ENCODE measurements at places on chromosomes 7 and 10.

DNA sequence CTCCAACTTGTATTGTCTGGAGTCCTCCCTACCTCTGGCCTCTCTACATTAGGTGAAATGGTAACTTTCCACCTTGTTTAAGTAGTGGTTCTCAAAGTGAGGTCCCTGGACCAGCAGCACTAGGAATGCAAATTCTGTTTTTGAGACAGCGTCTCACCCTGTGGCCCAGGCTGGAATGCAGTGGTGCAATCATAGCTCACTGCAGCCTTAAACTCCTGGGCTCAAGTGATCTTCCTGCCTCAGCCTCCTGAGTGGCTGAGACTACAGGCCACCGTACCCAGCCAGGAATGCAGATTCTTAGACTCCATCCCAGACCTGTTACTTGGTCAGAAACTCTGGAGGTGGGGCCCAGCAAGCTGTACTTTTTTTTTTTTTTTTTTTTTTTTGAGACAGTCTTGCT is 6.8 kb upstream of the TBL2 start:
- no peak for DNase-seq

DNA sequence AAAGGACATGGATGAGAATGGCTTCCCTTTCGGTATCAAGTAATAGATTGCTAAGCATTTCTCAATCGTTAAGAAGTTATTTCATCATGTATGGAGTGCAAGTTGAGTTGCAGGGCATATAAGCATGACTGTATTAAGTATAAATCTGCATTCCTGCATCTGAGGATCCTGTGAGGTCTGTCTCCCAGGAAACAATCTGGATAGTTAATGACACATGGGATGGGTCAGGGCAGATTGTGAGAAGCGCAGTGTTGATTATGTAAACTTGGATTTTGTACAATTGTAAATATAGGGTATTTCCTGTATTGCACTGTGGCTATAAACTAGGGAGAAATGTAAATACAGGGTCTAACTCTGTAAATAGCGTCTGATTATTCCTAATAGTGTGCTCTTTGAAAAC is 102.6 kb downstream of the PLXDC2 start:
- DNase-seq = no peak

DNA sequence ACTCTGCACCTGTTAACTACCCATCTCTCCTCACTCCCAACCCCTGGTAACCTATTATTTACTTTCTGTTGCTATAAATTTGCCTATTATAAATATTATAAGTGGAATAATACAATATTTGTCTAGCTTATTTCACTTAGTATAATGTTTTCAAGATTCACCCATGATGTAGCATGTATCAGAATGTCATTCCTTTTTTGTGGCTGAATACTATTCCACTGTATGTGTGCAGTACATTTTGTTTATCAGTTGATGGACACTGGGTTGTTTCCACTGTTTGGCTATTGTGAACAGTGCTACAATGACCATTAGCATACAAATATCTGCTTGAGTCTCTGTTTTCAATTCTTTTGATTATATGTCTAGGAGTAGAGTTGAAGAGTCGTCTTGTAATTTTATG is 92.8 kb upstream of the KAT6B start:
- DNase-seq = no peak

DNA sequence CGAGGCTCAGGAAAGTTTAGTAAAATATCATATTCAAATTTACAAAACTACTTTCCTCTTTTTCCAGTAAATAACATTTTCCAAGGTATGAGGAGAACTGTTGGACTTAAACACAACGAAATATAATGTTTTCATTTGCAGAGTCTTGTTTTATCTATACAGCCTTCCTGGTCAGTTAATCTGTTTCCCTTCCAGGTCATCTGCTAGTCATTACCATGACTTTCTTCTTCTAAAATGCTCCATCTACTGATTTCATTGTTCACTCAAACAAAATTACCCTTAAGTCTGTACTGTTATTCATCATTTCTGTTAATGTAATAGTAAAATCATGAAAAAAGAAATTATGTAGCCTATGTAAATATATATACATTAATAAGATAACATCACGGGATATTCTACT is 69.8 kb downstream of the GNAI1 start:
- DNase-seq = no peak

- DNase-seq = no peak
Observed at GRCh38 chr7:79118143-79118542, 335.3 kb downstream of the MAGI2 start.

DNA sequence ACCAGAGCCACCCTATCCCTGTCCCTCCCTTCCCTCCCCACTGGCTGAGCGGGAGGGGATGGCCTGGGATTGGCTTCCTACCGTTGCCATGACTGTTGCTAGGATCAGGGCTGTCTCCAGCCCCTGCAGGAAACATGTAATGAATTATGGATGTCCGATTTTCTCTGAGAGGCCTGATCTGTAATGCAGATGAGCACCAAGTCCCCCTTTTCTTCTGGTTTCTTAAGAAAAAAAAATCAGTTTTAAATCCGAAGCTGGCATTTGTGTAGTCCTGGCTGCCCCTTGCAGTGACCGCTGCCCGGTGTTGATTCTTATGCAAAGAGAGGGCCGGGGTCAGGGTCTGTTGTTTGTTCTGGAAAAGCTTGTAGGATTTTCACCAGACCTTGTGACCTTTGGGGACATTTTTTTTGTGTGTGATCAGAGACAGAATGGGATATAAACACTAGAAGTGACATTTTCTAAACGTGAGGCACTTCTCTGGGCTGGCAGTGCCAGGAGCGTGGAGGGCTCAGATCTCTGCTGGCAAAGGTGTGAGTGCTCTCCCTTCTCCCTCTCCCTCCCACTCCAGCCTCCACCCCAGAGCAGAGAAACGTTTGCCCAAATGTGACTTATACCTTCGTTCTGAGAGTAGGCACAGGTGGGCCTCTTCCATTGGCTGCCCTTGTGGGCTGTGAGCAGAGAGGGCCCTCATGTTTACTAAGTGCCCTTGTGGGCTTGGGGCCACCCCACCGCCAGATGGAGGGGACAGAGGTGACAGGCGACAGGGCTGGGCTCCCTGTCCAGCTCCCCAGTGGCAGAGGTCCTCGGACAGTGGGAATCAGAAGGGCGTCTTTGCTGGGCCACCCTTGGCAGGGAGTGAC is 127.5 kb downstream of the DNAJB6 start:
- DNase-seq = peak; percentile 48

DNA sequence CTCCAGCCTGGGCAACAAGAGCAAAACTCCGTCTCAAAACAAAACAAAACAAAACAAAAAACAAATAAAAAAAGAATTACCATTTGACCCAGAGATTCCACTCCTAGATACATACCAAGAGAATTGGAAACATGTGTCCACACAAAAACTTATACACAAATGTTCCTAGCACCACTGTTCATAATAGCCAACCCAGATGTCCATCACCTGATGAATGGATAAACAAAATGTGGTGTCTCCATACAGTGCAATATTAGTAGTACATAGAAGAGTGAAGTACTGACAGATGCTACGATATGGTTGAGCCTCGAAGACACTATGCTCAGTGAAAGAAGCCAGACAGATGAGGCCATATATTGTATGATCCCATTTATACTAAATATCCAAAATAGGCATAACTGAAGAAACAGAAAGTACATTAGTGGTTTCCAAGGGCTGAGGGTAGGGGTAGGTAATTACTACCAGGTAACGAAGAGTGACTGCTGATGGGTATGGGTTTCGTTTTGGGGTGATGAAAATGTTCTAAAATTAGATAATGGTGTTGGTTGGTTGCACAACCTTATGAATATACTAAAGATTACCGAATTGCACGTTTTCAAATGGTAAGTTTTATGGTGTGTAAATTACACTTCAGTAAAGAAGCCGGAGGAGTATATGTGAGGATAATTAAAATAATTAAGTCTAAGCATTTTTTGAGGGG is 20.0 kb downstream of the MYO1G start:
- DNase-seq = no peak

GRCh38 chr10:555682-556350 is 133.7 kb downstream of the DIP2C start:
- DNase-seq = no peak

DNA sequence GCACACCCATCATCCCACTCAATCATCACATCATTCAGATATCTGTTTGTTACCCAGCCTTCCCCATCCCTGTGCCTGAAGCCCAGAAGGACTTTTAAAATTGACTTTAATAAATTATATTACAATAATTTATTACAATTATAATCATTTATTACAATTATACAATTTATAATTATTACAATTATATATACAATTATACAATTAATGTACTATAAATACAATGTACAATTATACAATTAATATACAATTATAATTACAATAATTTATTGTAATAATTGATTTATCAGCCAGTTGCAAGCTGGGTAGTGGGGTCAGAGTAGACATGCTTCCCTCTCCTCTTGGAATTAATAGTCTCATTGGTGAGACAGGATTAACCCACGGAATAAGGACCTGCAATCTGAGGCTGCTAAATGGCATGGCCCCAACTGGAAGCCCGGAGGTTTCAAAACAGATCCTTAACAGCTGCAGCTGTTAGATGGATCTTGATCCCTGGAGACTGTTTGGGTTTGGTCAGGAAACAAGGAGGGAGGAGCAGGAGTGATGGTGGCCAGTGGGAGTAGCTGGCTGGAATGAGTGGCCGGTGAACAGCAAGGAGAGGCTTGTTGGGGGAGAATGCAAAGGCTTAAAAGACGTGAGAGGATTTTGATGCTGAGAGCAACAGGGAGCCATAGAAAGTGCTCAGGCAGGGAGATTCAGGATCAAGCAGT is 402.8 kb upstream of the PODXL start:
- DNase-seq = no peak

DNA sequence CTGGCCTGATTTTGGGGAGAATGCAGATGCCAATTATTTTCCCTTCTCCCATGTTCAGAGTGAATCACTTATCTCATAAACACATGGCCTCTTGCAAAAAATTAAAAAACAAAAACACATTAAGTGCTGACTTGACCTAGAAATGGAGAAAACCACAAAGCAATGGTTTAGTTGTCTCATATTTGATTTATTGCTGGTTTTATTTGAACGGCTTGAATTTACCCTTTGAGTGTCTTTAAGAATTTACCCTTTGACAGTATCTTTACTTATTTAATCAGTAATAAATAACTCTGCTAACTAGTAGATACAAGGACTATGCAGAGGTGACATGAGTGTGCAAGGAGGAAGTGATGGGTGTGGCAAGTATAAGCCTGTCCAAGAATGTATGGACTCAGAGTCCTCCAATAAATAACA is 68.1 kb upstream of the GSDME start:
- DNase-seq = no peak

DNA sequence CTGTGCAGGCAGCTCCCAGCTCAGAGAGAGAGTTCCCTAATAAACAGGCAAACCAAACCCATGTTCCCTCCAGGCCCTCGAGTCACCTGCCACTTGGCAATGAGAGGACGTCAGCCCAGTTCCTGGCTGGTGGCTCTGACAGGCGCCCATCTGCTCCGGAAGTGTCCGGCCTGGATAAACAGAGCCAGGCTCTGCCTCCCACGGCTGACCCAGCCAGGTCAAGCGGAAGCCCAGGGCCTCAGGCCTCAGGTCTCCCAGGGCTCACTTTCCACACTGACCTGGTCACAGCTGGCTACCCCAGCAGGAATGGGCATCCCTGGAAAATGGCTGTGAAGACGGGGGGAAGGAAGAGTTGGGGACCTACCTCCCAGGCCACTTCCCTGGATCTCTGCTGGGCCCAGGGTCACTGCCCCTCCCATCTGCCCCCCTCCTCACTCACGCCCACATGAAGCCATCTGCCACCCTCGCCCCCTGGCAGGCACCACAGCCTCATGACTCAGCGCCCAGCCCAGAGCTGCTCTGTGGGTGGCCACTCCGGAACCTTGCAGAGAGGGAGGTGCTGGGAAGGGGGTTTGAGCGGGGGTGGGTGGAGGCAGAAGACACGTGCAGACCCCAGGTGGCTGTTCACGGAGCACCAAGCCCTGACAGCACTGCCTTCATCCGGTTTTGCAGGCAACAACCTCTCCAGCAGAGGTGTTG is 37.4 kb upstream of the DUSP5 start:
- no peak for DNase-seq

DNA sequence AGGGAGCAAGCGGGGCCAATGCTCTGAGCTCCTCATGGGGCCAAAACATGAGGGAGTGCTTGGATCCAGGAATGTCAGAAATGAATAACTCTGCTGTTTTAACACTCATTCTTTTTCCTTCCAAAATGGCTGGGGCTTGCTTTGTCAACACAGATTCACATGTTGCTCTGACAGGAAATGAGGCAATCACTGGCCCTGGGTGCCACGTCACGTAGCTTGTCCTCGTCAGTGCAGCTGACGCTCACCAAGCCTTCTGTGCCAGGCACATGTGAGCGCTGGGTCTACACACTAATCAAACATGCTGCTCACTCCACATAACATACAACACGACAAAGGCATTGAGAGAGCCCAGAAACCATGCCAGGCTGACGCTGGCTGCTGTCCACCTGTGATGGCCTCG is 198.9 kb downstream of the WDR37 start:
- no peak for DNase-seq

Data from hippocampal formation (tissue), 2 donors.